Right lobe of liver (tissue), 6 donors: ENCODE measurements at places on chromosomes 4 and X. TPM values are rescaled to one million over a fixed set of nuclear protein-coding genes. Genes with fewer than 3 reads are reported as not detected.

Gene EXOC1L
- not detected for total RNA-seq

Gene MAGEE2
- total RNA-seq: not detected

Gene CHRDL1
- total RNA-seq: 0.05 TPM

Gene CXorf65
- total RNA-seq: not detected

Gene HNRNPD
- total RNA-seq: 45.2 TPM

Gene ITIH6
- not detected for total RNA-seq

Gene XK
- 1.1 TPM for total RNA-seq

Gene AMBN
- not detected for total RNA-seq

- H3K27ac ChIP-seq: no peak overlapping the region
- H3K4me3 ChIP-seq: no peak overlapping the region
- no peak for DNase-seq
- H3K4me1 ChIP-seq: no peaks in the 10 kb centered on the region
Observed at GRCh38 chr4:14726877-14727361, 275.4 kb upstream of the CPEB2 start.

DNA sequence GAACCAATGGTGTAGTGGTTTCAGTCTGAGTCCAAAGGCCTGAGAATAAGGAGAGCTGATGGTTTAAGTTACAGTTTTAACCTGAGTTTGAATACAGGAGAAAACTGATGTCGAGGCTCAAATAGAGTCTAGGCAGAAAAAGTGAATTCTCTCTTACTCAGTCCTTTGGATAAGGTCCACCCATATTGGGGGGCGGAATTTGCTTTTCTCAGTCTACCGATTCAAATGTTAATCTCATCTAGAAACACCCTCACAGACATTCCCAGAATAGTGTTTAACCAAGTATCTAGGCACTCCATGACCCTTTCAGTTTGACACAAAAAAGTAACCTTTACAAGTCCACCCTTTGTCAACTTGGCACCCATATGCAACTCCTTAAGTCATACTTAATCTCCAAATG lies 216.0 kb downstream of the GRID2 start:
- no peaks in the 10 kb centered on the region for H3K4me1 ChIP-seq
- H3K36me3 ChIP-seq: no peaks in the 10 kb centered on the region
- H3K27ac ChIP-seq: no peak overlapping the region
- no peak overlapping the region for H3K4me3 ChIP-seq
- DNase-seq: no peak

DNA sequence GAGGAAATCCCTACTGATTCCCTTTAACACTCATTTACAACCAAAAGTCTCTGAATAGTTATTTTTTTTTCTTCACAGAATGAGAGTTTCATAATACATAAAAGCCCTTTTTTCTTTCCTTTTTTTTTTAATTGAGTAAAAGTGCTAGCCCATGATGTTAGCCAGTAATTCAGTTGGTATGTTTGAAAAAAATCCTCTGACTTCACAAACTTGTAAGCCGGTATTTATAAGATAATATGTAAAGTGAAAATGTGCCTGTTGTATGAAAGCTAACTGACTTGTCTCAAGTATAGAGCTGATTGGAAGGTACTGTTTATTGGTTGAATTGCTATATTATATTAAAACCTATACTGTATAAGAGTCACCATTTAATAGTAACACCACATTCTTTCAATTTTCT lies 70.2 kb upstream of the NEIL3 start:
- H3K36me3 ChIP-seq: no peaks in the 10 kb centered on the region
- no peak overlapping the region for H3K4me3 ChIP-seq
- no peak overlapping the region for H3K27ac ChIP-seq
- no peaks in the 10 kb centered on the region for H3K27me3 ChIP-seq
- H3K4me1 ChIP-seq: no peaks in the 10 kb centered on the region
- no peak for DNase-seq

GRCh38 chr4:172514801-172515200 lies 653.8 kb upstream of the GALNT7 start:
- H3K27me3 ChIP-seq: no peaks in the 10 kb centered on the region
- no peak overlapping the region for H3K4me3 ChIP-seq
- no peak for DNase-seq
- no peak overlapping the region for H3K27ac ChIP-seq

GRCh38 chr4:183469936-183470335 lies 25.5 kb downstream of the CDKN2AIP start:
- H3K4me1 ChIP-seq: peaks cover 19% of the 10 kb centered on the region
- no peaks in the 10 kb centered on the region for H3K36me3 ChIP-seq
- H3K4me3 ChIP-seq: no peak overlapping the region
- no peaks in the 10 kb centered on the region for H3K27me3 ChIP-seq
- no peak for DNase-seq

DNA sequence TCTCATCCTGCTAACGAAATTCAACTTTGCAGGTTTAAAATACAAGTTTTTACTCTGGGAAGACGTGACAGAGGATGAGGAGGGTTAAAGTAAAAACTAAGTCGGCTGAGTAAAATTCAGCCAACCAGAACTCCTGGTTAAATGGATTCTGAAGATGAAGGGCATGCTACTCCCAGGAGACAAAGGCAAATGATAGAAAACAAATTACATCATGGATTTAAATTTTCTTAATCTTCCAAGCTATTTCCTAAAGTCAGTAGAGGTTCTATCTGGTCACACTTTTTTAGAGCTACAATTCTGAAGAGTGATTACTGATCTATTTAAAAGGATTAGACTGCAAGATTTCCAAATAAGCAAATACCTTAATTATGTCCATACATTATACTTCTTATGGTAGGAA lies 47.9 kb downstream of the ZNF827 start:
- no peak for DNase-seq
- H3K27ac ChIP-seq: no peak overlapping the region
- no peaks in the 10 kb centered on the region for H3K27me3 ChIP-seq
- H3K36me3 ChIP-seq: no peaks in the 10 kb centered on the region

GRCh38 chr4:94576210-94576609 lies 124.5 kb downstream of the PDLIM5 start:
- no peaks in the 10 kb centered on the region for H3K27me3 ChIP-seq
- peaks cover 2% of the 10 kb centered on the region for H3K36me3 ChIP-seq
- no peak overlapping the region for H3K27ac ChIP-seq
- DNase-seq: no peak
- peaks cover 8% of the 10 kb centered on the region for H3K4me1 ChIP-seq

GRCh38 chr4:139054791-139055505 lies 39.4 kb downstream of the NOCT start:
- H3K4me3 ChIP-seq: no peak overlapping the region
- H3K36me3 ChIP-seq: peaks cover 31% of the 10 kb centered on the region
- no peak overlapping the region for H3K27ac ChIP-seq
- H3K4me1 ChIP-seq: no peaks in the 10 kb centered on the region
- H3K27me3 ChIP-seq: no peaks in the 10 kb centered on the region
- DNase-seq: no peak

GRCh38 chrX:22664826-22665225 lies 334.9 kb upstream of the DDX53 start:
- no peak for DNase-seq
- H3K27ac ChIP-seq: no peak overlapping the region
- no peaks in the 10 kb centered on the region for H3K27me3 ChIP-seq
- no peak overlapping the region for H3K4me3 ChIP-seq

- H3K36me3 ChIP-seq: no peaks in the 10 kb centered on the region
- no peak for DNase-seq
- H3K27me3 ChIP-seq: no peaks in the 10 kb centered on the region
- H3K4me3 ChIP-seq: no peak overlapping the region
Observed at GRCh38 chr4:132683957-132684356, 465.1 kb upstream of the PCDH10 start.

GRCh38 chr4:73650250-73650649 lies 30.0 kb upstream of the RASSF6 start:
- no peak overlapping the region for H3K27ac ChIP-seq
- no peaks in the 10 kb centered on the region for H3K4me1 ChIP-seq
- no peaks in the 10 kb centered on the region for H3K36me3 ChIP-seq
- H3K27me3 ChIP-seq: no peaks in the 10 kb centered on the region
- no peak for DNase-seq
- H3K4me3 ChIP-seq: no peak overlapping the region

GRCh38 chrX:150503898-150504219 lies 64.6 kb upstream of the MTM1 start:
- H3K27me3 ChIP-seq: no peaks in the 10 kb centered on the region
- H3K4me1 ChIP-seq: no peaks in the 10 kb centered on the region
- no peak overlapping the region for H3K27ac ChIP-seq
- DNase-seq: no peak

DNA sequence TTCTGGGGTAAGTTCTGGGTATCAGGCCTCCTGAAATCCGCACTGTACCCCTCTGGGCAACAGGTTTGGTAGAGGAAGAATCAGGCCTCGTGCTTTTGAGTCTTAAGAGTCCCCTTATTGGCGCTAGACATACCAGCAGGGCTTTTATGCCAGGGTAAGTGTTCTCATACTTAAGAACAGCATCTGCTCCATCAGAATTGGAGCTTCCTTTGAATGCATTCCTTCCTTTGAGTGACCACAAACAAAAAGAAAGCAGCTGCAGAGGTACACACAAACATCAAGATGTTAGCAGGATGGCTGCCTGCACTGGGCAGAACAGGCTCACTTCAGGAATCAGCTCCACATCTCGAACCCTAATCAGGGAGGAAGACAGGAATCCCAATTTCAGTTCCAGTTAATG lies 156.8 kb downstream of the MGST2 start:
- H3K4me1 ChIP-seq: no peaks in the 10 kb centered on the region
- H3K36me3 ChIP-seq: no peaks in the 10 kb centered on the region
- no peaks in the 10 kb centered on the region for H3K27me3 ChIP-seq
- H3K27ac ChIP-seq: no peak overlapping the region

- H3K27me3 ChIP-seq: no peaks in the 10 kb centered on the region
- H3K4me1 ChIP-seq: no peaks in the 10 kb centered on the region
- H3K27ac ChIP-seq: no peak overlapping the region
- no peaks in the 10 kb centered on the region for H3K36me3 ChIP-seq
- DNase-seq: no peak
Observed at GRCh38 chr4:138796761-138797160, 218.8 kb upstream of the NOCT start.

GRCh38 chr4:81745050-81745449 lies 273.3 kb upstream of the RASGEF1B start:
- H3K27me3 ChIP-seq: no peaks in the 10 kb centered on the region
- H3K4me3 ChIP-seq: no peak overlapping the region
- no peaks in the 10 kb centered on the region for H3K4me1 ChIP-seq
- H3K36me3 ChIP-seq: no peaks in the 10 kb centered on the region

GRCh38 chr4:161404346-161405110 lies 759.3 kb downstream of the FSTL5 start:
- H3K27ac ChIP-seq: no peak overlapping the region
- no peaks in the 10 kb centered on the region for H3K4me1 ChIP-seq

- H3K27ac ChIP-seq: peak overlapping the region; percentile 17
- DNase-seq: peak; percentile 46
- peaks cover 11% of the 10 kb centered on the region for H3K4me1 ChIP-seq
- H3K27me3 ChIP-seq: no peaks in the 10 kb centered on the region
Observed at GRCh38 chr4:24055623-24056022, 165.8 kb upstream of the PPARGC1A start.

DNA sequence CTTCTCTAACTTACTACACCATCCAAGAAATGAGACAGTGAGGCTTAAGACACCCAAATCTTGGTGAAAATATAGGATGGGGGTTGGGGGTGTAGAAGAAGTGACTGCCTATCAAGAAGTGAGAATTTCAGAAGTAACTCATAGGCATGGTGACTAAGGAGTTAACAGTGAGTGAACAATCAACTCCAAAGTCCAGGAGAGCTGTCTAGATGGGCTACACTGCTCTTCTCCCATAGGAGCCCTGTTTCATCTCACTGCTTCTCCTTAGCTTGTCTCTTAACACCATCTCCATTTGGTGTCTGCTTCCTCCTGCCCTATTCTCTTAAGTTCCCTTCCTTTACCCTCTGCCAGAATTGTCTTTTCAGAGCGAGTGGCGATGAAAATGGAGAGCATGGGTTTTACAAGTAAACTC lies 22.7 kb downstream of the FABP2 start:
- no peaks in the 10 kb centered on the region for H3K4me1 ChIP-seq
- H3K4me3 ChIP-seq: peak overlapping the region; percentile 66
- H3K36me3 ChIP-seq: no peaks in the 10 kb centered on the region
- no peak for DNase-seq
- H3K27me3 ChIP-seq: no peaks in the 10 kb centered on the region

DNA sequence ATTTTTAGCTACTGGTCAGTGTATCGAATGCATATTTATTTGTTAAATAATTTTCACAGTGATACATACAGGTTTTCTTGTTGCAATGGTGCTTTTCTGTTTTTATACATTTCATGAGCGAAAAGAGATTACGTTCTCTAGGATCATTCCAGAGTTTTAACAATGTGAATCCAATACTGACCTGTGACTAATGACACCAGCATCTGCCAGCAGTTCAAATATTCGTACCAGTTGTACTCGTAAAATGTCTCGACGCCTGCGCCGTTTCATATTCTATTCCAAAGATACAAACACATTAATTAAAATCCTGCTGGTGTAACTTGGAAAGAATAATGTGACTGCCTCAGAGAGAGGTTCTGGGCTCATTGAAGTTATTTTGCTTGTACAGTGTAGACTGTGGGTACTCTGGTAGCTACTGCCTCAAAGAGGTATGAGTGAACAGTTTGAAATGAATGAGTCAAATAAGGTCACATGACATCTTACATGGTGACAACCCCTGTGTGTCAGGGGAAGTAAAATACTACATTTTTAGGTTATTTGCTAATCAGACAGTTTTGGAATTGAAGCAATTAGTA lies 80.7 kb downstream of the ZAR1 start:
- H3K27me3 ChIP-seq: no peaks in the 10 kb centered on the region
- no peak overlapping the region for H3K4me3 ChIP-seq
- no peaks in the 10 kb centered on the region for H3K36me3 ChIP-seq
- DNase-seq: no peak
- no peak overlapping the region for H3K27ac ChIP-seq

- H3K27ac ChIP-seq: no peak overlapping the region
- H3K4me3 ChIP-seq: no peak overlapping the region
- no peaks in the 10 kb centered on the region for H3K27me3 ChIP-seq
- H3K4me1 ChIP-seq: no peaks in the 10 kb centered on the region
Observed at GRCh38 chr4:101806914-101807313, 16.4 kb downstream of the BANK1 start.

GRCh38 chrX:40262157-40263013 lies 164.6 kb upstream of the BCOR start:
- no peaks in the 10 kb centered on the region for H3K36me3 ChIP-seq
- no peak overlapping the region for H3K27ac ChIP-seq
- H3K27me3 ChIP-seq: no peaks in the 10 kb centered on the region
- no peak overlapping the region for H3K4me3 ChIP-seq

DNA sequence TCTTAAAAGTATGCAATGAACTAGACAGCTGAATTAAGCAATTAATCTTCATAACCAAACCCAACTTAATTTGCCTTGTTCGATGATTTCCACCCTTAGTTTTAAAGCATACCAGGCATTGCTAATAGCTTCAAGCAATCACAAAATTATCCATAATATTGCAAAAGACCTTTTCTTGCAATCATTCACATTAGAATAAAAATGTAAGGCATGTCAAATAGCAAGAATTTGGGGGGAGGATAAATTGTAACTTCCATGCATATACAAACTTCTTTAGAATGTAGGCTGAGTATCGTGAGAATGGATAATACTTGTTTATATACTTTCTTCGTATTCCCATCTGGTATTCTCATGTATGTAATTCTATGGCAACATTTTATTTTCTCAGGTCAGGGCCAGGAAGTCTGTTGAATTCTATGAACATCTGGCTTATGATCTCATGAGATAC lies 28.7 kb upstream of the BMP2K start:
- H3K4me3 ChIP-seq: no peak overlapping the region
- no peak overlapping the region for H3K27ac ChIP-seq
- H3K36me3 ChIP-seq: no peaks in the 10 kb centered on the region
- H3K27me3 ChIP-seq: no peaks in the 10 kb centered on the region
- H3K4me1 ChIP-seq: no peaks in the 10 kb centered on the region
- DNase-seq: no peak
